ENCODE measurements at places on chromosomes 1 and 21.

DNA sequence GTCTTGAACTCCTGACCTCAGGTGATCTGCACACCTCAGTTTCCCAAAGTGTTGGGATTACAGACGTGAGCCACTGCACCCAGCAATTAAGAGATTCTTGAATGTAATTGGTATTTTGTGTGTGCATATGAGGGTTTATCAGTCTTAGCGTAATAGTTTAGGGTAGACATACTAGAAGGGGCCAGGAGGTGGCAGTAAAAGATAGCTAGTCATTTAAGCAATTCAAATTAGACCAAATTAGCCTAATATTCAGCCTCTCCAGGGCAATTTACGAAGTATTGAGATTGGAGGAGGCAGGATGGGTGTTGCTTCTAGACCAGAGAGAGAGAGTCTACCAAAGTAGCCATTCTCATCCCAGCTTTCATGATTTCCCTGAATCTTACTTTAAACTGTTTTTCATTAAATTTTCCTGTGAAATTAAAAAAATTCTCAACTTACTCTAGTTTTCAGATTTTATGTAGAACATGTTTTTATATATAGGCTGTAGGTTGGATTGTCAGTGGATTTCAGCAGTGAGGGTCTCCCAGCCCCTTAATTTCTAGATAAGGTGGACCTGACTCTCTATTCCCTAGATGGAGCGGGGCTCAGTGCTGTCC lies 119.7 kb downstream of the HHAT start:
- DNase-seq: no peak

GRCh38 chr21:44298301-44298700 lies 1.6 kb upstream of the PFKL start:
- no peak for DNase-seq

GRCh38 chr1:199522338-199522737 lies 505.2 kb upstream of the NR5A2 start:
- no peak for DNase-seq

GRCh38 chr1:61400131-61400770 lies 317.9 kb downstream of the NFIA start:
- DNase-seq: no peak

DNA sequence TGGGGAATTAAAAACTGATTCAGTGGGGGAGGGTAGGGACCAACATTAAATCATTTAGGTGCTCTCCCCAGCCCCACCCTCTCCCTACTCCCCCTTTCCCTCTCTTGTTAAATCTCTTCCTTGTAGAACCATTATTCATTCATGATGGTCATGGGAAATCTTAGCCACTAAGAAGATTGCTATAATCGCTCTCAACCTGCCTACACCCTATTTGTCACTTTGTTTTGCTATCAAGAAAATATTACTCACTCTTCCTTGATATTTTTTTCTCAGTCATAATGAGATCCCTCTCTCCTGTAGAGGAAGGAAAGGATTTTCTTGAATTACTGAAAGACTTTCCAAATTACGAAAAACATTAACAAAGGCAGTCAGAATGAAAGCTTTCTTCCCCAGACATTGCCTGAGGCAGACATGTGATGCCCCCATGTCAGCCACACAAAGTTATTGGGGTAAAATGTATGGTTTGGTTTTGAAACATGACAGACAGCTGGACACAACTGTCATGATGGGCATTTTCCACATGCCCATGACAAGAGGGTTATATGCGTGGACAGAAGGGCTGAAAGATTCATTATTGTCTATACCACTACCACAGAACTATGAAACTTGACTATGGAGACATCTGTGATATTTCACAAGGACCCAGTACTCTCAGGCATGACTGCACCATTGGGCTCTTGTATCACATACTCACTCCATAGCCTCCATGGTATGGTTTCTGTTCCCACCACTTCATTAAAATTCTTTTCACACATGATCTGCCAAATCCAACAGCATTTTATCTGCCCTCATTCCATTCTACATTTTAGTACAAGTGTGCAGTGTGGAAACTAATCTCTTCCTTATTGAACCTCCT lies 420.1 kb downstream of the DISC1 start:
- no peak for DNase-seq

DNA sequence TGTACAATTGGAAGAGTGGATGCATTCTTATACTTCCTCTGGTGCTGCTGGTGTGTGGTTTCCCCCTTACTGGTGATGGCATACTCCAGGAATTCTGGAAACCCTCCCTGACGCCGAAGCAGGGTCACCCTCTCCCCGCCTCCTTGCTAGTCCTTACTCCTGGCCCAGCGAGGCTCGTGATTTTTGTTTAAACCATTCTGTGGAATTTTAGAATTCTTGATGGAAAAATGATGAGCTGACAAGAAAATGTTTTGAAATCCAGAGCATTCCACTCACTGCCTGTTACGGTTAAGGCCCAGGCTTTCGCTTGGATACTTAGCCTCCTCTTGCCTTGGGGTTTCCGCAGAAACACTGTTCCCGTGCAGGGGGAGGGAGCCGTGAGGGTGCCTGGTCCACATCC lies 41.1 kb downstream of the IL6R start:
- no peak for DNase-seq

DNA sequence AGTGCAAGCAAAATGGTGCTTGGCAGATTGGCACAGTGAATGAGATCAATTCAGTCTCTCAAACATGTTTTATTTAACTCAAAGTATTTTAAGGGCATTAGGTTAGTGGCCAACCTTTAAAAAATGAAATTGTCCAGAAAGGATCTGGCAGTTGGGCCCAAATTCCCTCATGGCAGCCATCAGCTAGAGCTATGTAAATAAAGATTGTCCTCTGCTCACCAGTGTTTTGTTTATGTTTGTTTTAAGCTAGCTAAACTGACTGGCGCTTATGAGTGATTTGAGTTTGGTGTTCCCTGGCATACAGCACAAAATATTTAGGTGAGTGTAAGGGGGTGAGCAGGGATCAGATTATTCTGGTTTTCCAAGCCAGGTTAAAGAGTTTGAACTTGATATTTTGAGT lies 18.1 kb downstream of the HDAC1 start:
- DNase-seq: no peak

DNA sequence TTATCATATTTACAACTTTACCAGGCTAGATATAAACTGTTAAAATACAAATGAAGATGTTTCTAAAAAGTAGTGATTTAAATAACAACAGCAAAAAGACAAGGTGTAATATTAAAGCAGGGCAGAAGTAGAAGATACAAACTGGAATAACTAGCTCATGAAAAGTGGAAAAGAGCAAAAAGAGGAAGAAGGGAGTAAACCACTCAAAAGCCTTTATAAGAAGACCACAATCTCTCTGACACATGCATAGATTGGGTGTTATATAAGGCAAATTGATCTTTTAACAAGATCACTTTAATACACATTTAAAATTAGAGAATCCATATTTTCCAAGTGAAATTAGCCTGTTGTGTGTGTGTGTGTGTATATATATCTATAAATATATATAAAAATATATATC lies 5.0 kb downstream of the DENND1B start:
- no peak for DNase-seq

- no peak for DNase-seq
Measured at GRCh38 chr1:217895841-217896240, 264.7 kb downstream of the SPATA17 start.
